ENCODE measurements at places on chromosomes 2 and 18.
A peak's percentile ranks its signal among the peaks of the same experiment; 100 is the strongest.

GRCh38 chr2:202375033-202375608, 1.0 kb upstream of the BMPR2 start:
- DNase-seq = peak; percentile 32

DNA sequence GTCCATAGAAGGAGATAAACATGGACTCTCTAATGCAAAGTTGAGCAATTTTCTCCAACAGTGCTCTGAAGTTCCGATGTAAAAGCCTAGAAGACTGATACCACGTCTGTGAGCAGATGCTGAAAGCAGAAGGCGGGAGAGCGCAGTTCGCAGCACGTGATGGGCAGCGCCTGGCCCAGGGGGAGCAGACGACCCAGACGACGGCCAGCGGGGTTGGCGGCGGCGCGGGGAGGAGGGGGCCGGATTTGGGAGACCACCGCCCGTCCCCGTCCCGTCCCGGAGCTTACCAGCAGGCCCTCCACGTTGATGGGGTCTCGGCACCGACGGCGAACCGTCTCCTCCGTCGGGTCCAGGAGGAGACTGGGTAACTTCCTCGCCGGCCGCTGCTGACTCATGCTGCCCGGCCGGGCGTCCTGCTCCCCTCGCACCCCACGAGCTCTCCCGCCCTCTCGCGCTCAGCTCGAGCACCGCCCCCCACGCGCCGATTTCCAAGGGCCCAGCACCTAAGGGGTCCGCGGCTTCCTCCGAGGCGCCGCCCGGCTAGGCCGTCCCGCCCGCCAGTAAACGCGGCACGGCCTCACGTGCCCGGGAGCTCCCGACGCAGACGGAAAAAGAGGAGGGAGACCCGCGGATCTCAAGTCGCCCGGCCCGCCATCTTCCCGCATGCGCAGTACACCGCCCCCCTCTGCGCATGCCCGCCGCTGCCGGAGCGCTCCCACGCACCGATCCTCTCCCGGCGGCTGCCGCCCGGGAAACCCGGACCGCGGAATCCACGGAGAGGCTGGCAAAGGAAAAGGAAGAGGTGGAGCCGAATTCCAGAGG, at the start of gene E2F6:
E2F6 (minus strand) TSS at position 677 of the 822 bp plus-strand sequence; CDS start at position 395, 282 bp downstream.
- peak; percentile 73 for DNase-seq

DNA sequence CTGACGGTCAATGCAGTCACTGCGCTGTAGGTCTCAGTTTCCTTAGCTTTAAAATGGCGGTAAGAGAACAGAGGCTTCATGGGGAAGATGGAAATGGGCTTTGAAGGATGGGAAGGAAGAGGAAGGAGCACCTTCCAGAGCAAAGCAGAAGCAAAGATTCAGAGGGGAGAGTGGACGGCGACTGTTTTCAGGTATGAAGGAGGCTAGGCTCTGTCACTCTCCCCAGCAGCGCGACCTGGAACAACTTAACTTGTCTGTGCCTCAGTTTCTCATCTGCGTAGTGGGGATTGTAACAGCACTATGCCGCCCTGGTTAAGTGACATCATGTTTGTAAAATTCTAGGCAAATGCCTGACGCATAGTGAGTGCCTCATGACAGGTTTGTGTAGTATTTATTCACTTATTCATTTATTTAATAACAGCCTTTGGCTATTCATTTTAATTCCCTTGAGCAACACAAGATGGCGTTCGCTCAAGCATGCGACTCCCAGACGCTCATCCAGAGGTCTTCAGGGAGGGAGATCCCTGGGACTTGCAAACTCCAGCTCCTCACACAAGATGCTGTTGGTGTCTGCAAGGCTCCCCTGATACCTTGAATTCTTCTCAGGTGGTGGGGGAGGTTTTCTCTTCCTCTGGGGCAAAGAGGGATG, 336.3 kb downstream of the DYSF start:
- no peak for DNase-seq

DNA sequence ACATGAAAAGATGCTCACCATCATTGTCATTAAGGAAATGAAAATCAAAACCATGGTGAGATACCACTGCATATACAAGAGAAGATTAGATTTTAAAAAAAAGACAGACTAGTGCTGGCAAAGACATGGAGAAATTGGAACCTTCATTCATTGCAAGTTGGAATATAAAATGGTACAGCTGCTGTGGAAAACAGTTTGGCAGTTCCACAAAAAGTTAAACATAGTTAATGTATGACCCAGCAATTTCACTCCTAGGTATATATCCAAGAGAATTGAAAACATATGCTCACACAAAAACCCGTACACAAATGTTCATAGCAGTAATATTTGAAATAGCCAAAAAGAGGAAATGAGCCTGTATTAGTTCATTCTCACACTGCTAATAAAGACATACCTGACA, 33.7 kb upstream of the MBOAT2 start:
- DNase-seq = no peak

GRCh38 chr2:18066066-18066465, 187.6 kb downstream of the KCNS3 start:
- DNase-seq = no peak

DNA sequence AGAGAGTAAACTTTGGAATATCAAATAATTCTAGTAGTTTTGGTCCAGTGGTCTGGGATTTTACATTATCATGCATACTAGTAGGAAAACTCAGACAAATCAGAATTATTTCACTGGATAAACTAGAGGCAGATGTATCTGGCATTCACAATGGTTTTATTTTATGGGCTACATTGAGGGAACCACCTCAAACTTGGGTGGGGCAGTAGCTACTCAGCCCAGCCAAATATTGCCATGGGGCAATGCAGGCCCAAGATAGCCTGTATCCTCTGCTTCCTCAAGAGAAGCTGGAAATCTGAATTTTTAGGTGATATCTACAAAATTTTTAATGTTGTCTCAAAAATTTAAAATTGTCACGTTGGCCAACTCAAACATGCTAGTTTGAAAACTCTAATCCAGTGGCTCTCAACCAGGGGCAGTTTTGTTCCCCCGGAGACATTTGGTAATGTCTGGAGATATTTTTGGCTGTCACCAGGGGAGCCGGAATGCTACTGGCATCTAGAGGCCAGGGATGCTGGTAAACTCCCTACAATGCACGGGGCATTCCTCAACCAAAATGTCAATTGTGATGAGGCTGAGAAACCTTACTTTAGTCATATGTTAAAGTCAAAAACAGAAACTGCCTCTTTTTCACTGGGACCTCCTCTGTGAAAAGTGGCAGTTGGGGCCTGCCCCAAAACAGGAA, 172.8 kb upstream of the SPRED2 start:
- no peak for DNase-seq

DNA sequence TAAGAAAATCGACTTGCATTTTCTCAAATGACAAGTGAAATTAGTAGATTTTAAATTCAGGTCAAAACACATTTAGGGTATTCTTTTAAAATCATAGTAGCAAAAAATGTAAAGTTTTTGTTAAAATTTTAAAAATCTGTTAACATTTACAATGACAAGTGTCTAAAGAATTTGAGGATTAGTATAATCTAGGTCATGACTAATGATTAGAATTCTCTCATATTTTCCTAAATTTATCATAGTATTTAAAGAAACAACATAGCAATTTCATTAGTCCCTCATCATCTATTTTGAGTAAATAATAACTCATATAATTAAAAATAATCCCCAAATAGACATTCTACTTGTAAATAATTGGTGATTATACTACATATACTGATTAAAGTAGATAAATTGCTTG, 23.6 kb downstream of the THUMPD2 start:
- DNase-seq = no peak

GRCh38 chr2:157813467-157813866, 62.7 kb downstream of the ACVR1 start:
- no peak for DNase-seq

DNA sequence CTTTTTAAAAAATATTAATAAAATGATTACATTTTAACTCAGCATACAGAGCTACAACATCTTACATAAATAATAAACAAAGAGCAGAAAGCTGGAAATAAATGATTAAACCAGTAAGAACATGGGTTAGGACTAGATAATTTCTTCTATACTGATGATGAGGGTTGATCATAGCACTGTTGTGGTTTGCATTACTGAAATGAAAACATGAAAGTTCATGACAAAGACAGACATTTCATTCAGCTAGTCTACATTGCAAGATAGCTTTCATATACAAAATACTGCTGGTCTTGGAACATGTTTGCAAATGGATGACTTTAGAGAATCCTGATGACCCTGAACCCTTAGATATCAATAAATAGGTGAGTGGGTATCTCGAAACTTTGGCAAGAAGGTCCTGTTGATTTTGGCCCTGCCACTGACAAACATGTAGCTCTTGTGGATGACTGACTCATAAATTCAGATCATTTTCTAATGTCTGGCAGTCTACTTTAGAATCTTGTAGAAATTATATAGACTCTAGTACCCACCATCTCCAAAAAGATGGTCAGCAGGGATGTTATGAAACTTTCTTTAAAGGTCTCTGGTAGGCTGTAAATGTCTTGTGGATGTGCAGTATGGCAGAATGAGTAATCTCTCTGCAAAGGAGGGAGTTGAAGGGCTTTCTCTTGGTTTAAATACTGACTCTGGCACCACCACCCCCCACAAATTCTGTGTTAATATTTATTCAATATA, 15.5 kb upstream of the CDC42EP3 start:
- DNase-seq = no peak

DNA sequence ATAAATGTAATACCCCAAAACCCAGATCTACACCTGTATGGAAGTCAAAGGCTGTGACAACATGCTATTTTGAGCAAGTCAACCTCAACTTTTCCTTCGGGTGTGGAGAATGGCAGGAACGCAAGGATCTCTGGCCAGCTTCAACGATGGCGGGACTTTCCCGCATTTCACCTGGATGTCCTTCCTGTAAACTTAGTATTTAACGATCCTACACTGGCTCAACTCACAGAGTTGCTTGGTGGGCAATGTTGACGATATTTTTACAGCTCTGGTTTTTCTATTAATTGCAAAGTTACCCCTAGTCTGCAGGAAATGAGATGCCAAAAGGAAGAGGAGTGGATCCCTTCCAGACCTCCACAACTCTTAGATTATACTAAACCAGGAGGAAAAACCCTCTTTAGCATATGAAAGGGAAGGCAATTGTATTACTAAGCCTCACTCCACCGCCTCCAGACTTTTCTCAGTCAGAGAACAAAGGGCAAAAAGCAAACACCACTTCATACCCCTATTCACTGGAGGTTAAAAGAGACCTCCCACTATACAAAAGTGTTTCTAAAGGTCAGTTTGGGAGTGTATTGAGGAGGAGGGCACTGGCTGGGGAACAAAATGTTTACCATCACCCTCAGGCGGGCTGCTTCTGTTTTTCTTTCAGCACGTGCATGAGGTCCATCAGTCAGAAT, 56.5 kb upstream of the ACVR1 start:
- no peak for DNase-seq

DNA sequence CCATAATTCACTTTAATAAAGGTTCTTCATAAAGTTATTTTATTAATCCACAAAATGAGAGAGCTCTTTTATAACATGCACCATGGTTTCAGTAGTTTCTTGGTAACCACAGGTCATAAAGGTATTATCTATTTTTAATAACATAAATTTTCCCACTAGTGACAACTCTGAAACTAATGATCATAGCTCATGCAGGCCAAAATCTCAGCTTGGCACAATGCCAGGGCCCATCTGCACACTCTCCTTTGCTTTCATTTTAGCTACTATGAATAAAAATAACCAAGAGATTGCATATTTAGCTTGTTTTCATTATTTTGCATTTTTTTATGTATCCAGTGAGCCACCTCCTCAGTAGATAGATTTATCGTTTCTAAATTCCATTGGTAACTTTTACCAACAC, 691.8 kb upstream of the CHAC2 start:
- no peak for DNase-seq
